ENCODE measurements at places on chromosomes 3 and 15.

DNA sequence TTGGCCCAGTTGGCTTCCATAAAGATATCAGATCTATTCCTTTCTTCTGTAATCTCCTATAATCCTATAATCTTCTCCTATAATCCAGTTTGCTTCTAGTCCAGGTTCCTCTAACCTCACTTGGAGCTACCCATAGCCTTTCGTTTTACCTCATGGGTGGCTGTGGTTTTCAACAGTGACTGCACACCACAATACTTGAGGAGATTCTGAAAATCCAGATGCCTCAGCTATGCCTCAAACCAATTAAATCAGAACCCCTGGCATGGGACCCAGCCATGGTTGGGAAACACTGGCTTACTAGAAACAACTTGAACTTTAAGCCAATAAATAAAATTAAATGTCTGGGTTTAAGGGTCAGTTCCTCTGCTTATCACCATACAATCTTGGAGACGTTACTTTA is 86.1 kb upstream of the NTRK3 start:
- no peak for DNase-seq

DNA sequence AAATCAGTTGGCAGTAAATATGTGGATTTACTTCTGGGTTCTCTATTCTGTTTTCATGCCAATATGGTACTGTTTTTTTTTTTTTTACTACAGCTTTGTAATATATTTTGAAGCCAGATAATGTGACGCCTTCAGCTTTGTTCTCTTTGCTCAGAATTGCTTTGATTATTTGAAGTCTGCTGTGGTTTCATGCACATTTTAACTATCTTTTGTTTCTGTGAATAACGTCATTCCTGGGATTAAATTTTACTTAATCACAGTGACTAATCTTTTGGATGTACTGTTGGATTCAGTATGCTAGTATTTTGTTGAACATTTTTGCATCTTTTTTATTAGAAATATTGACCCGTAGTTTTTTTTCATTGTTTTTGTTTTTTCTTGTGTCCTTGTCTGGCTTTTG is 576.5 kb downstream of the ZNF385D start:
- no peak for DNase-seq

GRCh38 chr3:71010726-71011455 is 572.6 kb downstream of the FOXP1 start:
- no peak for DNase-seq

GRCh38 chr3:126014252-126014651 is 45.3 kb downstream of the ROPN1B start:
- DNase-seq = no peak

- no peak for DNase-seq
Measured at GRCh38 chr3:25007974-25008658, 419.9 kb upstream of the RARB start.

DNA sequence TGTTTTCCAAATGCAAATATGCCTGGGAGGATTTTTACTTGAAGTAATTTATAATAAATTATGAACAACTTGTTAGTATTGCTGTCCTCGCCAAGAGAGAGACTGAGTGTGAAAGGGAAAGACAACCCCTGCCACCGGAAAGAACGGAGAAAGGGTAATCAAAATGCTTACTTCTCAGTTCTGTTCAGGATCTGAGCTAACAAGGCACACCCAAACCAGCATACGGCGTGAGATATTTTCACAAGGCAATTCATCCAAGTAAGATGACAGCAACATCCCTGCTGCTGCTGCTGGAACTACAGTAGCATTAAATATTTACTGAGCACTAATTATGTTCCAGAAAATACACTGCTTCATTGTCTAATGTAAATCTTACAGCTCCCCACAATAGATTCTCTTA is 96.1 kb downstream of the KBTBD8 start:
- no peak for DNase-seq

- DNase-seq = no peak
Measured at GRCh38 chr3:72924055-72924454, 36.2 kb downstream of the GXYLT2 start.

DNA sequence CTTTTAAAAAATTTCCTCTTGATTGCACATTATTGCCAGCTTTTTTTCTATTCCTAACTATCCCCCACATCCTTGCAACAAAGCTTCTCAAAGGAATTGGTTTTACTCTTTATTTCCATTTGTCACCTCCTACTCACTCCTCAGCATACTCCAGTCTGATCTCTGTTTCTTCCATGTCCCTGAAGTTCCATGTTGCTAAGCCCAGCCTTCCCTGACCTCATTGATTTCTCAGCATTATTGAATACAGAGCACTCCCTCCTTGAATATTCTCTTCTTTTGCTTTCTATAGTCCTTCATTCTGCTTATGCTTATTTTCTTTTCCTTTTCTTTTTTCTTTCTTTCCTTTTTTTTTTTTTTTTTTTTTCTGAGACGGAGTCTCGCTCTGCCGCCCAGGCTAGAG is 10.7 kb downstream of the ARID3B start:
- DNase-seq = no peak

DNA sequence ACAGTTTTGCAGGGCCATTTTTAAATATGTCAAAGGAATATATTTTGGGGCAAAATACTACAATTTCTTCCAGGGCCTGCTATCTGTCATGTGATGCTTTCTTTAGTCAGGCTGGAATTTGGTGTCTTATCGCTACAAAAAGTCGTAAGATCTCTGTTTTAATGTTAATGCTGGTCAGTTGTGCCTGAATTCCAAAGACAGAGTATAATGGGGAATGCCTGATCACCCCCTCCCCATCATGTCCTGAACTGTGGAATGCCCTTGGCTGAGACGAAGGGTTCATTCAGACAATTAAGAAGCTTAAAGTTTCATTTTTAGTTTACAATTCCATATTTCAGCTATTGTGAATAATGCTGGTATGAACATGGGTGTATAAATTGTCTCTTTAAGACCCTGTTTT is 203.0 kb downstream of the TBC1D5 start:
- DNase-seq = no peak

- DNase-seq = no peak
Measured at GRCh38 chr3:167483708-167484475, 10.1 kb upstream of the SERPINI2 start.

- DNase-seq = no peak
Measured at GRCh38 chr3:23442598-23443383, 239.7 kb downstream of the UBE2E2 start.

DNA sequence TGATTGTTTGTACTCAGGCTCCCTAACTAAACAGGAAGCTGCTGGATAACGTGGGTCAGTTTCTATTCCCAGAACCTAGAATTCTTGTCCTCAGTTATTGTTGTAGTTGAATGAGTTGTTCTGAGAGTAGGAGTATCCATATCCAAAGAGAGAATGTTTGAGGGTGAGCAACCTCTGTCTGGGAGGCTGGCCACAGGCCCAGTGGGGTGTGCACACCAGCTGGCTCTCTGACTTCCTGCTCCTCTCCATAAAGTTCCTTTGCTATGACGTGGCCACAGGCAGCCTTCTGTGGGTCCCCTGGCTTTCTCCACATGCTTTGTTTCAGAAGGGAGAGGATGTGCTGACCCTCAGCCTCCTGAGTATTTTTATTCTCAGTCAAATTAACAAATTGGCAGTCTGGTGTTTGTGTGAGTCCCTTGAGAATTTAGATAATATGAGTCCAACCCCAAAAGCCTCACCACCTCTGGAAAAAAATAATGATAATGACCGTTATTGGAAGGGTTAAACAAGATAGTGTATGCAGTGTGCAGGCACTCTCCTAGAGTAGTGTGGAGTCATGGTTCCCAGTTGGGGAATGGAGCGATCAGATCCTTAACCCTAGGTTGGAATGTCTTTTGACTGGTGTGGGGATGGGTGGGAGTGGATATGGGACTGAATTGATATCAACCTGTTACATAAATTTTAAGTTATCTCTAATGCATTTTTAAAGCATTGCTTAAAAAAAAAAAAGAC is 47.6 kb upstream of the MED12L start:
- no peak for DNase-seq

DNA sequence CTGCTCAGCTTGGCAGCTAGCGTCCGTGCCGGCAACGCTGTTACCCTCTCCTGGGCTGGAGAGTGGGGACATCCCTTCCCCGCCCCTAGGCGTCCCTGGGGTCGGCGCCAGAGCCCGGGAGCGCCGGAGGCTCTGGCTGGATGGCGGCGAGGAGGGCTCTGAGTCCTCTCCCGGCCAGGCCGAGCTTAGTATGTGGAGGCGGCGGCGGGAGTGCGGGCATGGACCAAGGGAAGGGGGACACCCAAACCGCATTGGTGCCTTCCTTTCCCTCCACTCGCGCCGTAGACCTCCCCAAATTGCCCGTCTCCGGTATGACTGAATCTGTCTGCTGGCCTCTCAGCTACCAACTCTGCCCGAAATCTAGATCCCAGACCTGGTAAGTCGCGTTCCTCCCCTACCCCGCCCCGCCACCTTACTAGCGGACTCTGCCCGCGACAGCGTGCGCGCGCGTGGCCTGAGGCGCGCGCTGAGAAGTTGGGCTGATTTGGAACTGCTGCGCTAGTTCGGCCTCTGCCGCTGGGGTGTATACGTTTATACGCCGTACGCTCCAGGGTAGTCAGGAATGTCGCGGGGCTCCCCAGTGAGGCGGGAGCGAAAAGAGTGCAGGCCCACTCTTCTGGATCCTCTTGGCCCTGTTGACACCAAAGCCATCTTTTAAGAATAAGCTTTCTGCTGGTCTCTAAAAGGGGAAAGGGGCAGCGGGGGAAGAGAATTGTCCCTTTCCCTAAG is 12.2 kb downstream of the ZIC1 start:
- DNase-seq = no peak

GRCh38 chr3:54071601-54072000 is 50.8 kb upstream of the CACNA2D3 start:
- DNase-seq = no peak

- DNase-seq = no peak
Measured at GRCh38 chr3:54861248-54862067, 66.4 kb downstream of the LRTM1 start.

DNA sequence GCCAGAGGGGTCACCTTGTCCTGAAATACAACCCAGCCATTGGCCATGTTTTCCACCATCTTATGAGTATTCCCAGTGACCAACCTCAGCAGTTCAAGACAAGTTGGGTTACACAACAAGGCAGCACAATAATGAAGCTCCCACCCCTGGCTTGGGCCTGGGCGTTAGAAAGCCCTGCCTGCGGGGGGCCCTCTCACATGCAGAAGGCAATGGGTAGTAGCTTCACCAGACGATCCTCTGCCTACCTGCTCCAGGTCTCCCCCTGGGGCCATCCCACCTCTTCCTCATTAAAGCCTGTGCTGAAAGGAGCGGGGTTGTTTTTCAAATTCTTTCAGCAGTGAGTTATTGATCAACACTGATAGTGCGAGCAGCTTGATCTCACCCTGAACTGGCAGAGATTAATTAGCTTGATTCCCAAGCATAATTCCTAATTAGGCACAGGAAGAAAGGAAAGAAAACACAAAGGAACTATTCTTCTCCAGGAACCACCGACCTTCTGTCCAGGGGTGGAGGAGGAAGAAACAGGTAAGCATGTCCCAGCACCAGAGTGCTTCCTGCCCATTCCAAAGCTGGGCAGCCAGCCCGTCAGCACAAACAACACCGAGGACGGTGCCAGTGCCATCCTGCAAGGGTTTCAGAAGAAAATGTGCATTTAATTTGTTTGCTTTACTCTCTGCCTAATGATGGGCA is 79.7 kb upstream of the CGNL1 start:
- no peak for DNase-seq

GRCh38 chr15:57677204-57677603 is 29.3 kb upstream of the POLR2M start:
- DNase-seq = no peak

DNA sequence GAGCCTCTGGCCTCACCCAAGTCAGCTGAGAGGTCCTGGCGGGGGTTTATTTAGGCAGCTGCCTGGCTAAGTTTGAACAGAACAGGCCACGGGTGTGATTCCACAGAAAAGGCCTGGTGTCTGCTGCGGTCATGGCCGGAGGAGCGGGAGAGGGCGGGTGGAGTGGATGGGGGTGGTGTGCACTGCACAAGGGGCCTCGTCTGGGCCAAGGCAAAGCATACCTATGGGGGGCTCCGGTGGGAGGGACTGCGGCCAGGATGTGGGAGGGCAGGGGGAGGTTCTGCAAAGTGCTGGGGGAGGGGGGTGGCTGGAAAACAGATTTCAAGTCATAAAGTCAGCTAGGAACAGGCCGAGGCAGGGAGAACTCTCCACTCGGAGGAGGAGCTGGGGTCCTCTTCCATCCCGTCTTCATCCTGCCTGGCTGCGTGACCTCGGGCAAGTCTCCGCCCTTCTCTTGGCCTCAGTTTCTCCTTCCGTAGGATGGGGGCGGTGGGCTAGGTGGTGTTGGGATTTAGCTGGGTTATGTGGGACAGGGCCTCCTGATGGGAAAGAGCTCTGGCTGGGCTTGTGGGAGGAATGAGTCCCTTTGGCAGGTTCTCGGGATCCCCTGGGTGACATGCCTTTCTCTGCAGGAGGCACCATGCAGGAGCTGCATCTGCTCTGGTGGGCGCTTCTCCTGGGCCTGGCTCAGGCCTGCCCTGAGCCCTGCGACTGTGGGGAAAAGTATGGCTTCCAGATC is 878 bp downstream of the ISLR start:
- DNase-seq = no peak

GRCh38 chr3:67819447-67819846 is 165.0 kb upstream of the SUCLG2 start:
- DNase-seq = no peak

- no peak for DNase-seq
Measured at GRCh38 chr3:13497386-13497785, 17.3 kb downstream of the HDAC11 start.

- no peak for DNase-seq
Measured at GRCh38 chr3:171306631-171307030, 153.6 kb downstream of the TNIK start.

GRCh38 chr3:196932600-196932999 is 9.7 kb downstream of the NCBP2 start:
- DNase-seq = no peak

DNA sequence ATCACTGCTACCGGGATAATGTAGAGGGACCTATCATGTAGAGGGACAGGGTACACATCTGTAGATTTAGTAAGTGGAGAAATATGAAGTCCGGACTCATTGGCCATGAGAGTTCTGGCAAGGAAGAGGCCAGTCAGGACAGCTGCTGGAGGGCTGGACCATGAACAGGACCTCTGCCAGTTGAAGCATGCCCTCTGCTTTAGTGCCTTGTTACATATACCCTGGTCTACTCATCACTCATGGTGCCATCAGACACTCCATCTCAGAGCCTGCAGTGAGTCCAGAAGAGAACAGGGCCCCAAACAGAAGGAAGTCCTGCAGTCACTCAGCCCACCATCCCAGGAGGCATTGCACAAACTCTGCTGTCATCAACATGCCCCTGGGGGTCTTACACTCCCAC is 54.7 kb upstream of the CA12 start:
- no peak for DNase-seq

DNA sequence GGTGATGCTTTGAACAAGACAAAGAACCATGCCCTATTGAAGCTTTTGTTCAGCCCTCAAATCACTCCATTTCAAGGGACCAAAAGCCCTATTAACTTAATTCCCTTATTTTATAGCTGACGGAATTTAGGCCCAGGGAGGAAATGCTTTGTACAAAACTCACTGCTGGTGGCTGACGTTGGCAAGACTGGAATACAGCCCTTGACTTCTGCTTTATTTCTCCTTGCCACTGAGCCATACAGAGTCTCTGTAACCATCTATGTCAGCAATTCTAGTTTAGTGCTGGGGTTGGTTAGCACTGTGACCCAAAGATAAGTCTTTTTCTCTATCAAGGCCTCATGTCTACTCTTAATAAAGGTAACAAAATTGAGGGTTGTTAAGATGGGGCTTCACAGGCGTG is 316.1 kb upstream of the TPRG1 start:
- no peak for DNase-seq
